ENCODE measurements at places on chromosomes 16 and 17. TPM values are rescaled to one million over a fixed set of nuclear protein-coding genes. Genes with fewer than 3 reads are reported as not detected.

FAM20A gene
- total RNA-seq = 2.2 TPM

PAFAH1B1 gene
- 101 TPM for total RNA-seq

TMEM132E gene
- total RNA-seq = under 0.01 TPM

ACE gene
- total RNA-seq = 1.3 TPM

KRT40 gene
- total RNA-seq = not detected

CCL16 gene
- not detected for total RNA-seq

MATCAP1 gene
- total RNA-seq = 9.9 TPM

MXRA7 gene
- 244 TPM for total RNA-seq

LPO gene
- total RNA-seq = not detected

TMC5 gene
- not detected for total RNA-seq

ADAMTS18 gene
- total RNA-seq = not detected

C17orf107 gene
- total RNA-seq = 3.9 TPM

DOC2A gene
- 0.32 TPM for total RNA-seq

CHD9NB gene
- 2.6 TPM for total RNA-seq

SERPINF2 gene
- 0.43 TPM for total RNA-seq

ADAP2 gene
- 3.0 TPM for total RNA-seq

ITGAD gene
- not detected for total RNA-seq

RNF135 gene
- 8.6 TPM for total RNA-seq

PRKCA gene
- total RNA-seq = 60.5 TPM
